ENCODE measurements at places on chromosomes 7 and 10.

DNA sequence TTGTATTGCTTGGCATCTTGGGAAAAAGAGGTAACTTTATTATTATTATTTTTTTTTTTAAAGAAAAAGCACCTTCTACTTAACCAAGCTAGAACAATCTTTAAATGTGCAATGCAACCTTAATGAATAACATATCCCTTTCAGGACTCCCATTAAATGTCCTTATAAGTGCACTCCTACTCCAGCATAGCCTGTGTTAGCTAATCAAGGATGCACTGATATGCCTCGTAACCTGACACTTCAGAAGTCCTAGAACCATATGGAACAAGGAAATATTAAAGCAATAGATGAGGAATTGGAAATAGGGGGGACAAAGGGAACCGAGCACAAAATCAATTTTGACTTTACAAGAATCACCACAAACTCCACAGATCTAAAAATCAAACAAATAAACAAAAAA is 522.4 kb downstream of the PARD3 start:
- no peak for DNase-seq

- no peak for DNase-seq
Observed at GRCh38 chr7:12211711-12212485, 804 bp downstream of the TMEM106B start.

DNA sequence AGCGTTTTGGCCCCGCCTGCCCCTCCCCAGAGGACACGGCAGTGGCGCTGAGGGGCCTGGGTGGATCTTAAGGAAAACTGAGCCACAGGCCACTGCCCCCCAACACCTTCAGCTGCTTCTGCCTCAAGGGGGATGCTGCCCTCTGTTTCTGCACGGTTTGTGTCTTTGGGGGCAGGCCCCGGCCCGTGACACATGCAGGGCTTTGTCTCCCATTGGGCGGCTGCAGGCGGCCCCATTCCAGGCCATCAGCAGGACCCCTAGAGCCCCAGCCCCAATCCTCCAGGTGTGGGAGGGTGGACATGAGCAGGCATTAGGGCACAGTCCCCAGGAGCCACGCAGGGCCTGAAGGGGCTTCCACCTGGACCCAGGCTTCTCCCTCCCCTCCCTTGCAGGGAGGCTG is 25.3 kb upstream of the PPP2R2D start:
- DNase-seq = no peak

DNA sequence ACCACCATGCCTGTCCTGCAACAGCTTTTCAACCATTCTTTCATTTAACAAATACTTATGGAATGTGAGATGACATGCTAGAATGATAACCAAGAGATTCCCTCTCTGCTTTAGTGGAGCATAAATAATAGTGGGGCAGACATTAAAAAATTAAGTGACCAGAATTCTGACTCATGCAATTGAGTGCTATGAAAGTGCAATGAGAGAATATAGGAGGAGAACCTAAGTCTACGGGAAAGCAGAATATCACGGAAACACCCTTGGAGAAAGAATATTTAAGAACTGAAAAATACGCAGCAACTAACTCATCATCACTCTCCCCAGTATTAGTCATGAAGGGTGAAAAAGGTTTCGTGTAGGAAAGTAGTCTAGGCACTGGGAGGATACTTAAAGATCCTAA is 7.1 kb downstream of the KIF5B start:
- no peak for DNase-seq

DNA sequence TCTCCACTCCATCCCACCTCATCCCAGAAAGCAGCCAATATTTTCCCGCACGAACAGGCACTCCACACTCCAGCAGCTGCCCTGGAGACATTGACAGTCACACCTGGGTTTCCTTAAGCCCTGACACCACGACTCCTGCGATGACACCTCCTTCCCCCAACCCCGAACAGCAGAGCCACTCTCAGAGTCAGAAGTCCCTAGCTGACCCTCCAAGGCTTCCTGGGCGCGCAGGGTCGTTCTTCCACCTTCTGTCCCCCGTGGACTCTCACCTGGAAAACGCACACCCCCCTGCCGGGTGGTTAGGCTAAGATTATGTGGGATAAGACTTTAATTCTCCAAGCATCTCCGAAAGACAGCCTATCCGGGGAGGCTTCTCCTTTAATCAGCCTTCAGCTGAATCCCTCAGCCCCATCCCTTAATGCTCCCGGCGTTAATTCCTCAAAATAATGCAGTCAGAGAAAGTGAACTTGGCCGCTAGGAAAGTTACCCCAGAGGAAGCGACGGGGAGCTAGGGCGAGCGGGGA is 1.1 kb downstream of the DENND11 start:
- no peak for DNase-seq

DNA sequence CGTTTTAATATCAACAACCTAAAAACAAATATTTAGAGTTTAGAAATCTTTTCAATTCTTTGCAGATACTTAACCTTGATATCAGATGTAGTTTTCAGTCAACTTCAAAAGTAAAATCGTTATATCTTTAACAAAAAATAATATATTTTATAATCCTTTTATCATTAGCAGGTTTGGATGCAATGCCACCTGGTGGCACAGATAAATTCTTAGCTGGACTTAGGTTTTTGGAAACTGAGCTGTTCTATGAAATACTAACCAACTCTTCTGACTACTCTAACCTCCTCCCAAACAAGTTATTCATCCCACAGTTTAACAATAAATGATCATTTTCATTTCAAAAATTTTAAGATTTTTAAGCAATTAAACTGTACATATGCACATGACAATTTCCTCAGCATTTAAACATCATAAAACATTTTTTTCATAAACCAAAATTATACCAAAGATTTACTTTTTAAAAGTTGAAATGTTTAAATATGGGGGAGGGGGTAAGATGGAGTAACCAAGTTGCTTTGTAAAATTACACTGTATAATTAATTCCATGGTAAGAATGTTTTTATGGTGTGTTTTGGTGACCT is 56.9 kb downstream of the HIBADH start:
- DNase-seq = no peak

DNA sequence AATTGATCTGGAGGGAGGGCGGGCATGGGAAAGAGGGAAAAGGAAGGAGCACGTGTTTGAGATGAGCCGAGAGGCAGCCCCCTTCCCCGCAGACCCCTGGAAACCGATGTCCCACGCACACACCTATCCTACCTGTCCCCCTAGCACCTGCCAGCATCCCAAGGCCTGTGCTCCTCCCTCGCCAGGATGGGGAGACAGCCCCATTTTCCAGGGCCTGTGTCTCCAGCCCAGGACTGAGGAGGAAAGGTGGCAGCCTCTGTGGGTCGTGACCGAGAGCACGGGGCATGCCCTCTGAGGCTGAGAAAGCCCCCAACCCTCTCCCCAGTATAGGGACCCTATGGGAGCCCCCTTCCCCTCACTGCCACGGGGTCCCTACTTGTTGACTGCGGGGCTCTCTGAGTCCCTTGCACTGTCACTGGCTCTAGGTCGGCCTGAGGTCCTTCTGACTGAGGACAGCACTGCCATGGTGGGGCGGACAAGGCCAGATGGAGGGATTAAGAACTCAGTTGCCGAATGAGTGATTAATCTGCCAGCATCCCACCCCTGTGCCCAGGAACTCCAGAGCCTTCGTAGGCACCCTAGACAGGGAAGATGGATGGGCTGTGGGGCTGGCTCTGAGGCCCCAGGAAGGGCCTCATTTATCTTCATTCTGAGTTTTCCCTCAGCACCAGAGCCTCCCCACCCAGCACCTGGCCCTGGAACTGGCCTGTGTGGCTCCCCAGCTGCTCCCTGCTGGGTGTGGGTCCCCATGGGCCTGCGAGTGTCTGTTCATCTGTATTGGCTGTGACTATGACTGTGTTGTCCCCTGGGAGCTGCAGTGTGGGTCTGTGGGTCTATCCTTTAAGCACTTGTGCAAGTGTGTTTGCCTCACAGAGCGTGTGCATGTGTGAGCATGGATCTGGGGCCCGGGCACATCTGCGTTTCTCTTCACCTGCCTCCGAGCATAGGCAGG is 26.0 kb downstream of the CRHR2 start:
- no peak for DNase-seq

GRCh38 chr7:15784694-15785030 is 98.2 kb upstream of the MEOX2 start:
- DNase-seq = no peak

- DNase-seq = no peak
Observed at GRCh38 chr10:60367431-60367830, 22.2 kb downstream of the ANK3 start.

DNA sequence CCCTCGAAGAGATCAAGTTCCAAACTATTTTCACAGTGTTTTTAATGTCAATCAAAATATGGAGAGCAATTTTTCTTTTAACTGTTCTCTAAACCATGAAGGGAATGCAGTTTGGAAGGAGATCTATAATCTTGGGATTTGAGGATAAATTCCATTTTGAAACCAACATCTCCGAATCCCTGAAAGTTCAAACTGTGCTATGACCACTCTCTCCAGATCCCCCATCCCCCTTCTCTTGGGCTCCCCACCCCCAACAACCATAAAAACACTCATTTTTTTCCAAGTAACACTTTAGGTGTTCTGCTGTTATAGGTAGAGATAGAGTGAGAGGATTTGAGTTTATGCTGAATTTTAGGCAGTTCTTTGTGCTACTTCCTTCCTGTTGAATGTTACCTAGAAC is 1.7 kb downstream of the CALD1 start:
- DNase-seq = no peak

- DNase-seq = no peak
Observed at GRCh38 chr7:82674268-82674667, 230.7 kb upstream of the CACNA2D1 start.

GRCh38 chr7:37365405-37365804 is 83.3 kb downstream of the ELMO1 start:
- no peak for DNase-seq

GRCh38 chr10:99832439-99832838 is 50.0 kb downstream of the ABCC2 start:
- no peak for DNase-seq

GRCh38 chr10:49344840-49345239 is 45.9 kb downstream of the C10orf71 start:
- no peak for DNase-seq

DNA sequence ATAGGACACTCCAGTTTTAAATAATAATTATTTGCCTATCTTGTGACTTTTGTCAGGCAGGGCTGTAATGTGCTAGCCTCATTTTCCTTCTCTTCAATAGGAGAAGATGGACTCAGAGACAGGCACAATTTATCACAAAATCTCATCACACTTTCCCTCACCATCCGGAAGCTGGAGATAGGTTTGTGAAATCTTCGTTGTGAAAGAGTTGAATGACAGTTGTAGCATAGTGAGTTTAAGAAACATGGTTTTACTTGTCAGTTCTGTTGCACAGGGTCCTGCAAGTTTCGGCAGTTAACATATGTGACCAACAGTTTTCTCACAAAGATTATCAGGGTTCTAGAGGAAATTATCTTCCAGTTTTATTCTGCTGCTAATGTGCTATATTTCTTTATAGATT is 37.7 kb upstream of the MAP3K8 start:
- no peak for DNase-seq

- DNase-seq = no peak
Observed at GRCh38 chr10:24333736-24334135, 124.8 kb downstream of the KIAA1217 start.

DNA sequence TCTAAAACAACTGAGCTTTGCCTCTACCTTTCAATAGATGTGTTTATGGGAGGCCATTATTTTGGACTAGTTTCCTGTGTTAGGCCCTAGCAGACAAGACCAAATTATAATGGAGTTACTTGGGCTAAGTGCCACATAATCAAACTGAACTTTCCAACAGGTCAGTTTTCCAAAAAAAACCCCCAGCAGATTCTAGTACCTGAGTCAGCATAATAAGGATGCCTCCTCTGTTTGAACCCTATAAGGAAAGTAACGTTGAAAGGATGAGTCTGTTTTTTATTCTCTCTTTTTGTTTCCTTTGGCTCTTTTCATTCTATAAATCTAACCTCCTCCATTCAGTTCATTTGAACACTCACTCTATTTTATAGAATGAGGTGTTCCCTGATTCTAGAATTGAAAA is 148.1 kb upstream of the FAM3C start:
- DNase-seq = no peak

DNA sequence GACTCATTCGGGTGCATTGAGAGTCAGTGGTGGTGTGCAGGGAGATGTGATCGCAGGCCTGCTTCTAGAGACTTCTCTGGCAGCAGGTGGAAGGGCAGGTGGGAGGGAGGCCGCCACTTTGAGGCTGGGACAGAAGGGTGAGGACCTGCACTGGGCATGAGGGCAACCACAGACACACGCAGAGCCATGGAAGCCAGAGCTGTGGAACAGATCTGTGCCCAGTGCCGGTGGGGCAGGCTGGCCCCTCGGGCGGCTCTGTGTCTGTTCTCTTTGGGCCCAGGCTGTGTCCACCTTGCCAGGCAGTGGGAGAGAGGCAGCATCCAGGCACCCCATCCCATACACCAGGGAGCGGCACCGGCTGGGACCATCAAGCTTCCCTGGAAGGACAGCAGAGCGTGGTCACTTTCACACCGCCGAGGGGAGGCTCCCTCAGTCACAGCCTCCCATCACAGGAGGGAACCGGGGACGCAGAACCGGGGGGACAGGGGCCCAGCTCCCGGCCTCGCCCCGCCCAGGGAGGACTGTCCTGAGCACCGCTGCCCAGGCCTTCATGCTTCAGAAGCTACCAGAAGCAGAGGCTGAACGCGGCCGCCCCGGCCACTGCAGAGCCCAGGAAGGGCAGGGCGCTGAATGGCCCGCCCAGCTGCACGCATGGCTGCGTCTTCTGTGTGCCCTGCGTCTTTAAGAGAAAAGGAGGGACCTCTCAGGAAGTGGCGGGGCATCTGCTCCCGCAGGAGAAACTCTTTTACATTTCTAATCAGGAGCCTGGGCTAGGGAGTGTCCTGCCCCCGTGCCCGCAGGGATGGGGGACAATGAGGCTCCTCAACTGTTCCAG is 32.1 kb downstream of the EN2 start:
- no peak for DNase-seq
